Stimulated activated CD4-positive, alpha-beta T cell treated with anti-CD3 and anti-CD28 coated beads, Interleukin-15, amount 100 ng/mL, for 1 hour (primary cell): ENCODE measurements at places on chromosomes 7 and 10.

- DNase-seq = no peak
Measured at GRCh38 chr7:30562498-30562897, 32.2 kb upstream of the GARS1 start.

DNA sequence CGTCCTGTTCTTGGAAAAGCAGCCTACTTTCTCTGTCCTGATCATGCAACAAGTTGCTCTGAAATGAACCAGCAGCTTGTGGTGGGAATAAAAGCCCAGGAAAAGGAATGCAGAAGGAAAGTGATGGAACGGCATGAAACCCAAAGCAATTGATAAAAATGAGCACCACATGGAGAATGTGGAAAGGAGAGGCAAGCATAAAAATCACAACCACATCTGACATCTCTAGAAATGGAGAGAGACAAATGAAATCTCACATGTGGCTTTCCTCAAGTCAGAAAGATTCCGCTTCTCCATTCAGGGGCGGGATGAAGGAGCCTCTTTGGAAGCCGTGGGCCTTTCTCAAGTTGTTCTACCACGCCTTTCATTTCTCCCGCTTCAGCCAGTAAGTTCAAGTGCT, 631.7 kb upstream of the GALNT17 start:
- DNase-seq = no peak

GRCh38 chr7:46775776-46776175, 806.1 kb downstream of the TNS3 start:
- DNase-seq = no peak

DNA sequence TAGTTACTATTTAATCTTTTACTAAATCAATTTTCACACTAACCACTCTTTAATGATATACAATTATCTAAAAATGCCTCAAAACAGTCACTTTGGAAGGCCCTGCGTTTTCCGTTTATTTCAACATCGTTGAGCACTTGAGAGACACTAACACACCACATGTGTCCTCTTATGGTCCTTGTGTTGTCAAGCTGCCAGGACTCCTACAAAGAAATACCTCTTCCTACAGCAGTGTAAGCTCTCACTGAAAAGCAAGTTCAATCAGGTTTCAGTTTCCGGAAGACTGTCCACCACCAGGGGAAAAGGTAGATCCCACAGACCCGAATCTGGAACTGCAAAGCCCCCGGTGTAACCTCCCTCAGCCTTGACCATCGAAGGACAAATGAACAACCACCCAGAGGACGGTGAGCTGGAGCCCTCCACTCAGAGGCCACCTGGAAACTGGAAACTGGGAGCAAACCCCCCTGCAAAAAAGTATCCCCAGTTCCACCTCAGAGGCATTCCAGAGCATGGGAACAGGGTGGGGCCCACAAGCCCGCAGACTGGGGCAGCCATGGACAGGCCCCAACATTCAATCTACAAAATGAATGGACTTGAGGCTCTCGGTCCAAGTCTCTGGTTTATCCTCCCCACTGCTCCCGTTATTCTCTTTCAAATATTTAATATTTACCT, 37.6 kb downstream of the KCNH2 start:
- DNase-seq = no peak

- no peak for DNase-seq
Measured at GRCh38 chr10:49474901-49475300, 64.0 kb downstream of the ERCC6 start.

DNA sequence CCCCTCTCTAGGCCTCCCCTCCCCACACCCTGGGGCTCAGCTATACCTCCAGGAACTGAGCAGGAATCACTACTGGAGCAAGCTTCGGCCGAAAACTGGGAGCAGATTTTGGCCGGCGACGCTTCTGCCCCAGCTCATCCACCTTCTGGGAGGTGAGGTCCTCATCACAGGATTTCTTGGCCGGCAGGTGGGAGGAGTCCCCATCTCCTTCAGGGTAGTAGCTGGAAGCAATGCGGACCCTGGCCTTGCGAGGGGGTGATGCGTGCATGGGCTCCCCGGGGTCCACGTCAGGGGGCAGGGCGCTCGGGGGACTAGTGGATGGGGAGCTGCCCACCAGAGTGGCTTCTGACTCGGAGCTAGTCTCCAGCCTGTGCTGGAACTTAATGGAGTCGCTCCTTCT, 105.5 kb downstream of the DLG5 start:
- DNase-seq = no peak

- DNase-seq = no peak
Measured at GRCh38 chr10:42827201-42827600, 44.6 kb downstream of the BMS1 start.

GRCh38 chr7:131354390-131354789, 26.7 kb downstream of the MKLN1 start:
- DNase-seq = no peak

- DNase-seq = peak; percentile 38
Measured at GRCh38 chr10:6239213-6239991, 36.7 kb downstream of the PFKFB3 start.

- no peak for DNase-seq
Measured at GRCh38 chr10:70782746-70783680, 2.2 kb downstream of the TBATA start.

GRCh38 chr7:139937715-139938114, 108.7 kb downstream of the TBXAS1 start:
- DNase-seq = no peak

DNA sequence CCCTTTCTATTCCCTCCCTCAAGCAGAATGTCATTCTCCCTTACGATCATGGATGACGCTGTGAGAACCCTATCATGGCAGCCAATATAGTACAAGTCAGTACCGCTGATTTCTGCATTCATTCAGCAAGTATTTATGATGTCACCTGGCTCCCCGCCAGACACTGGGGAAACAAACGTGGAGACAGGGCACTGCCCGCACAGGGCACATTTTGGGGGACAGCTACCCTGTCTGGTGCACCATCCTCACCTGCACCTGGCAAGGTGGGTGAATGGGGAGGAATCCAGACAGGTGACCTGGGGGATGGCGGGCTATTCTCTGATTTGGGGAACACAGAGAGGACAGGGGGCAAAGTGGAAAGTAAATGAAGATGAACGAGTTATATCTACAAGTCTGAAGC, 28.4 kb downstream of the MKI67 start:
- no peak for DNase-seq

DNA sequence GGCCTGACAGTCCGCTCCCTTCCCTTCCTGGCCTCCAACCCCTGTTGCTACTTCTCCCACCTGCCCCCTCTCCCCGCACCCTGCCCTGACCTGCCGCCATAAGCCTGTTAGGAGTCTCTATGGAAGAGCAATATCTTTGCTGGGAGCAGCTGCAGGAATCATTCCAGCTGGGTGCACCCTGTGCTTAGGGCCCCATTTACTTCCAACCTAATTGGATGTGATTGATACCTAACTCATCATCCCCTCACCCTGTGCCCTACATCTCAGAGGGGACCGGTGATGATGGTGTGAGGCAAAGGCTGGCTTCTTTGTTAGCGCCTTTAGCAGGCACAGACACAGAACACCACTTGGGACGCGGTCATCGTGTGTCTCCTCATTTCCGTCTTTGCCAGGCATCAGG, 80.0 kb upstream of the FAM180A start:
- no peak for DNase-seq

DNA sequence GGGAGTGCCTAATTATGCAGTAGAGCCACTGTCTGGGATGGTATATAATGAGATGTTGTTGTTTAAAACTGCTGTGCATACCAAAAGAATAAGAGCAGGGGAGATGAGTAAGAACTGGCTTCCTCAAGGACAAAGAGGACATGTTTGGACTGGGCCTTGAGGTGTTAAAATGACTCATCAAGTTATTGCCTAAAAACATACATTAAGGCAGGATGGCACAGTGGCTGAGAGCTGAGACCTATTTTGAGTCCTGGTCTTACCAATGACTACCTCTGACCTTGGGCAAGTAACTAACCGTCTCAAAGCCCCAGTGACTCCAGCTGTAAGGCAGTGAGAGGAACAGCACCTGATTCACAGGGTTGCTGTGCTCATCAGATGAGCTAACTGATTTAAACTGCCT, 71.1 kb downstream of the CFAP58 start:
- no peak for DNase-seq
